ENCODE measurements at places on chromosomes 3 and 15.

GRCh38 chr15:59516655-59517461 lies 78.9 kb downstream of the FAM81A start:
- DNase-seq, result no peak

DNA sequence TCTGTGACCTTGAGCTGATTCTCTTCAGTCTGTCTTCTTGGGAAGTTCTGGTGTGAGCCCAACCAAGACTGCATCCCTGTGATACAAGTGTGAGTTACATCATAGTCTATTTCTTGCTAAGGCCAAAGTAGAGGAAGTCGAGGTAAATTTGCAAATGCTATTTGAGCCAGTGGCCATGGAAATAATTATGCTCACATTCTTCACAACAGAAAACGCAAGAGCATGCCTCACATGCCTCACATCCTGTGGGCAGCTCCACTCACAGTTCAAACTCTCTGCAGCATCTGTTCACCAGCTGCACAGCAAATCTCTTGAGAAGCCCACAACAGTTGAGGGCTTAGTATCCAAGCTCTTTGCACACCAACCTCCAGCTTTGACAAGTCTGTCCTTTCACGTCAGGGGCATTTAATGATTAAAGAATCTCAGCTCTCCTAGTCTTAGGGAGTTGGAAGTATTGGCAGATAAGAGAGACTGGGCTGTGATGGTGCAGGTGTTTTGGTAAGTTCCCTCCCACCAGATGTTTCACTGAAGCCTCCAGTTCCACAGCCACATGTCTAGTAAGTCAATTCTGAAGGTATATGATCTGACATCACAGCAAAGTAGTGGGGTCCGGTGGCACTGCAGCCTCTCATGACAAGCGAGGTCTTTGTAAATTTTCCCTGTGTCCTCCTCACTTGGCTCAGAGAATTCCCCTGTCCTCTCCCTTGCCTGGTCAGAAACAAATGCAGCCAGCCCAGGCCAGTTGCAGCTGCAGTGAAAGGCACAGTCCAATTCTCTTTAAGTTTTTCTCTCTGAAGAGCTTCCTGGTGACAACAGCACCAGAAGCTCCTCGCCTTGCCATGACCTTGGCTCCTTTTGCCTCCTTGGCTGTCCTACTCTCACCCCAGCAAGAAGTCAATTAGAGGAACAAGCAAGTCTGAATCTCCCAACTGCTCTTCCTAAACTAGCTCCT lies 166.1 kb downstream of the SSR3 start:
- DNase-seq, result no peak

- DNase-seq, result no peak
These were observed 760.8 kb upstream of the SEMA6D start for GRCh38 chr15:46956456-46956855.

DNA sequence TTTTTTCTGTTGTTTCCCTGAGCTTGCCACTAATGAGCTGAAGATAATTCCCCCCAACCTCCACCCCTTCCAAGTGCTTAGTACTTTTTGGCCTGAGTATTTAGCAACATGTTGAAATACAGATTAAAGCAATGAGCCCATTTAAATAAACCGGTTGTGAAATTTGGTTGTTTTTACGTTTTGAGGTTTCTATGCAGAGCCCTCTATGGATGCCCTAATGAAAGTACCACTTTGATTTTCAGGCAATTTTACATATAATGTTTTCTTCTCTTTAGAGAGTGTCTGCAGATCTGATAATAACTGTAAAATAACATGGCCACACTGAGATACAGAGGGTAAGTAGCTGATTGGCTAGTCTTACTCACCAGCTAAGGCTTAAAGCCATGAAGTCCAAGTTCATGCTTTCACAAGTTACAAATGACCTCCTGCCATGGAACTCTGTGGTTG lies 139.4 kb upstream of the SLC7A14 start:
- peak; percentile 32 for DNase-seq

- DNase-seq, result no peak
These were observed 121.4 kb downstream of the GMPS start for GRCh38 chr3:155991847-155992246.

DNA sequence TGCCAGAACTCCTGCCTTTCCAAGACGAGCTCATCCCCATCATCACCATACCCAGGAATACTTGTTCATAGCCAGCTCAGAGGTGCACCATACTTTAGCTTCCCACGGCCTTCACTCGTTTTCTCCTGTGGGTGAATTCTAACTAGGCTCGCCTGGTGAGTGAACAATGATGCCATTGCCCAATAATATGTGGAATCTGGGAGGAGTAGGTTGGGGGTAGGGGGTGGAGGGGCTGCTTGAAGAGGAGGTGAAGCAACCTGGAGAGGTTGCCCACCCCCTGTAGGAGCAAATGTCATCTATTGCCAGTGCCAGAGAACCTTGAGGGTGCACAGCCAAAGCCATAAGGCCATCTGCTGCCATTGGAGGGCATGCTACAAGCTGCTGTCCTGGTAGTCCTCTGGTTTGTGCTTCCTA lies 592 bp upstream of the ZNF445 start:
- DNase-seq, result no peak

- DNase-seq, result no peak
These were observed 6.2 kb upstream of the ZNF619 start for GRCh38 chr3:40470701-40471100.

GRCh38 chr3:165505657-165506056 lies 309.5 kb upstream of the SLITRK3 start:
- no peak for DNase-seq

DNA sequence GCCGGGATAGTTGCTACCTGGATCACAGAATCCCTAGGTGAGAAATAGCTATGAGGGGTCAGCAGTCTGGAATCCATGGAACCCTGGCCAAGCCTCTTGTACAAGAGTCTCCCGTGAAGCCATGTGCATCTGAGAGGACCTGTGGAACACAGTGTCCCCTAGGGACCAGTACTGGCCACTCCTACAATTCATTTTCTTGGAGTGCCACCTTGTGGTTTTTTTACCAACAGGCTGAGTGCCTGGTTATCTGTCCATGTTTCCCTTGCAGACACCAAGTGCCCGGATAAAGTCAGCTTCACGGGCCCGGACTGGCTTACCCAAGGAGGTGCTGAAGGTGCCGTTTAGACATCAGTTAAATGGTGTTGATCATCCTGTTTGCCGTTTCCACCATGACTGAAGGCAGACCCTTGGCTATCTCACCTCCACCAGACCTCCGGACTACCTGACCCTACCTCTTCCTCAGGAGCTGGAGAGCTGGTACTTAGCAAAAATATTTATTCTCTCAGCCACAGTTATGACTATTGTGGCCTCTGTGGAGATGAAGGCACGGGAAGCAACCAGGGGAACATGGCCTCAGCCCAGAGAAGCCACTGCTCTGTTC lies 93.9 kb downstream of the RBPMS2 start:
- DNase-seq, result peak; percentile 63

All from RCC 7860 (cell line).